ENCODE measurements at places on chromosomes 1 and 21.

GRCh38 chr21:31974454-31974985 lies 101.7 kb downstream of the HUNK start:
- DNase-seq = no peak
- H3K27me3 ChIP-seq = peaks cover 6% of the 10 kb centered on the region
- peaks cover 15% of the 10 kb centered on the region for H3K4me1 ChIP-seq
- no peaks in the 10 kb centered on the region for H3K36me3 ChIP-seq
- peak overlapping the region; percentile 55 for H3K4me3 ChIP-seq

DNA sequence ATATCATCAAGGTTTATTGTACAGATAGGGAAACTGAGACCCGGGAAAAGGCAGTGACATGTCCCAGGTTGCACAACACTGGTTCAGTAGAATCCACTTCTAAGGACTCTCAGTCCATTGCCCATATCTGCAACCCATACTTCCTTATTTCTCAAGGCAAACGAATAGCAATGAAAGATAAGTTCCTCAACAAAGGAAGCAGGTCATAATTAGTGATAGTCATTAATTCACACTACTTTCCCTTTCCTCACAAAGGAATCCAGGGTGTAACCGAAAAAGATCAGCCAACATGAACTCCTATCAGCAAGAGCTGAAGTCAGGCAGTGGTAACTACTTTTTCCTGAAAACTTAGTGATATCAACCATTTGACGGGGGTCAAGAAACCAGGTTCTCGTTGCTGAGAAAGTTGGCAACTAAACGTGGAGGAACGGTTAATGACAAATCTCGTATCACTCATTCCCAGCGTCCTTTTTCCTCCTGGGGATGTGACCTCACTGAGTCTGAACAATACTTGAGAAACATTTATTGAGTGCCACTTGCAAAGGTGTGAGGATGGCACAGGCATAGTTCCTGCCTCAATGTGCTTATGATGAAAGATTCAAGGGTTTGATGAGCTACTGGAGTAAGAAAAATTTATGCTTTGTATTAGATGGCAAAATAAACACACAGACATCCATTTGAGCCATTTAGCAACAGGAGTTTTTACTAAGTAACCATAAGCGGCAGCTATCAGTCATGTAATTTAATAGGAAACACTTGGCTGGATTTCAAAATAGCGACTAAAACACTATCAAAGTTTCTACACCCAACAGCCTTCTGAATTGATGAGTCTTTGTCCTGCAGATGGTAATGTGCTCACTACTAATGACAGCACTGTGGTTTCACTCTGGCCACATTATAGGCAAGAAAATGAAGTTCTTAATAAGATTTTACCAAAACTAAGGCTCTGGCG lies 82.3 kb downstream of the PLPP3 start:
- no peaks in the 10 kb centered on the region for H3K36me3 ChIP-seq
- H3K27ac ChIP-seq = no peak overlapping the region
- H3K4me1 ChIP-seq = no peaks in the 10 kb centered on the region
- DNase-seq = no peak

DNA sequence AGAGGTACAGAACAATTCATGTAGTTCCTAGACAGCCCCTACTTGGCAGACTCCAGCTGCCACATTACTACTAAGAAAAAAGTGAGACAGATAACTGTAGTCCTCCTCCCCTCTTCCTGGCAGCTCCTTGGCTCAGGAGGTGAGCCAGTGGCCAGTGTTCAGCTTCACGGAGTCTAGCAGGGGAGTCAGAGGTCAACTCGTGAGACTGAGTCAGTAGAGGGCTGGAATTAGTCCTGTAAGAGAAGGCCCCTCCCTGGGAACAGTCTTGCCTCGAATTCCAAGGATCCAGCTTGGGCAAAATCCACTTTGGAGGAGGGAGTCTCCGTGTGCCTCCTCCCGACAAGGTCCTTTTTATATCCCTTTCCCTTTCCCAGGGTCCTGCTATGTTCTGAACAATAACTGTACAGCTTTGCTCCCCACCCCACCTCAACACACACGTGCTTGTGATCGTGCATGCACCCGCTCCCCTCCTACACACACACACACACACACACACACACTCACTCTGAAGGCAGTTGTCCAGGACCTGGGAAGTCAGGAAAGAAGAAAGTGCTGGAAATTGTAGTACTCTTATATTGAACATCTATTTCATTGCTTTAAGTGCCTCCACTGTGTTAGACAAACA lies 22.5 kb upstream of the SLC27A3 start:
- H3K4me1 ChIP-seq = peaks cover 7% of the 10 kb centered on the region
- no peak overlapping the region for H3K27ac ChIP-seq
- no peak overlapping the region for H3K4me3 ChIP-seq
- H3K27me3 ChIP-seq = no peaks in the 10 kb centered on the region

DNA sequence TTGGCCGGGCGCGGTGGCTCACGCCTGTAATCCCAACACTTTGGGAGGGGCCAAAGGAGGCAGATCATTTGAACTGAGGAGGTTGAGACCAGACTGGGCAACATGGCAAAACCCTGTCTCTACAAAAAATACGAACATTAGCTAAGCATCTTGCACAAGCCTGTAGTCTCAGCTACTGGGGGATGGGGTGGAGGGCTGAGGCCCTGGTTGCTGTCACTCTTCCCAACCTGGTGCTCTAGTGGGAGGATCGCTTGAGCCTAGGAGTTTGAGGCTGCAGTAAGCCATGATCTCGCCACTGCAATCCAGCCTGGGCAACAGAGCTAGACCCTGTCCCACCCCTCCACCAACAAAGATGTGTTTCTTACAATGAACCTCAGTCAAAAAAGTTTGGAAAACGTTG lies 2.8 kb downstream of the PHGDH start:
- peaks cover 10% of the 10 kb centered on the region for H3K4me1 ChIP-seq
- H3K4me3 ChIP-seq = no peak overlapping the region
- no peaks in the 10 kb centered on the region for H3K36me3 ChIP-seq

- no peaks in the 10 kb centered on the region for H3K27me3 ChIP-seq
- no peak overlapping the region for H3K4me3 ChIP-seq
- H3K36me3 ChIP-seq = no peaks in the 10 kb centered on the region
- no peak overlapping the region for H3K27ac ChIP-seq
These were observed 29.5 kb downstream of the LIN9 start for GRCh38 chr1:226279498-226279897.

DNA sequence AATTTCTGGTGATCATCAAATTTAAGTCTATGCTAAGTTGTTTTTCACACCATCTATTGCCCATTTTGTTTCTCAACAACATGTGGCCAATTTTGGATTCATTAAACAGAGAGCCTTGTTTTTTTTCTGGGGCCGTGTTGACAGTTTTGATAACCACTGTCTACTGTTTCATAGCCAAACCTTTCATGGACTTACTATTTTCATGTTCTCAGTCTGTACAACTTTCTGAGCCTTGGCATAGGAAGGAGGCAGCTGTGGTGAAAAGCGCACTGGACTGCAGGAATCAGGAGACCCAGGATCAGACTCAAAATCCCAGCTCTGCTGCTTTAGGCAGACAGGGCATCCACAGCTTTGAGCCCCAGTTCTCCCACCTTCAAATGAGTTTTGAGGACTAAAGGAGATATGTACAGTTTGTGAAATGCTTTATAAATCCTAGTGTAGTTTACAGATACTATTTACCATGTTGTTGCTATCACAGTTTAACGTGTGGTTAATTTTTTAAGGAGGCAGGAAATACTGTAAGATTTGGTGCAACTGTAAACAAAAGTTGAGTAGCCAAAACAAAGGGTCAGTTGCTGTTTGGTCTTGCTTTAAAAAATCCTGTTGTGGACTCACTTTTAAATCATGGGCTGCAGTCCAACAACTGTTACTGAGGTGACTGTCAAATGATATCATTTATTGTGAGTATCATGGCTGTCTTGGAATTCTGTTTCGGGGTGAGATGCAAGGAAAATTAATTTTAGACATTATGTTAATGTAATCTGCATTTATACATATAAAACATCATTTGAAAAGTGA lies 2.9 kb downstream of the MACO1 start:
- H3K27me3 ChIP-seq = no peaks in the 10 kb centered on the region
- H3K4me3 ChIP-seq = no peak overlapping the region
- no peaks in the 10 kb centered on the region for H3K36me3 ChIP-seq
- H3K4me1 ChIP-seq = peaks cover 48% of the 10 kb centered on the region

DNA sequence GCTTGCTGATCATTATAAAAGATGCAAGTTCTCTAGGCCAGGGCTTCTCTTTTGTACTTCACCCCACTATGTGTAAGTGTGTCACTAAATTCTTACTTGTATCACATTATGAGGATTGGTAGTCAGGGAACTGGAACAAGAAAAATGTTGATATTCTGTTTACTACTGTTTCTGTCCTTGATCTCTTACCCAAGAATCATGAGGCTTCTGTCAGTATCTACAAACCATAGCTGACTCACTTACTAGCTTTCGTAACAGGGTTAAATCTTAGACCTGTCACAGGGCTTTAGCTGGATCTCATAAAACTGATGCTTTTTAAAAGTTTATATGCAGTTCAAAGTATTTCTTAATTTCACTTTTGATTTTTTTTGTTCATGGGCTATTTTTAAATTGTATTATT lies 681.2 kb downstream of the PLPP3 start:
- no peak overlapping the region for H3K4me3 ChIP-seq
- no peaks in the 10 kb centered on the region for H3K27me3 ChIP-seq
- no peak overlapping the region for H3K27ac ChIP-seq
- no peaks in the 10 kb centered on the region for H3K36me3 ChIP-seq

DNA sequence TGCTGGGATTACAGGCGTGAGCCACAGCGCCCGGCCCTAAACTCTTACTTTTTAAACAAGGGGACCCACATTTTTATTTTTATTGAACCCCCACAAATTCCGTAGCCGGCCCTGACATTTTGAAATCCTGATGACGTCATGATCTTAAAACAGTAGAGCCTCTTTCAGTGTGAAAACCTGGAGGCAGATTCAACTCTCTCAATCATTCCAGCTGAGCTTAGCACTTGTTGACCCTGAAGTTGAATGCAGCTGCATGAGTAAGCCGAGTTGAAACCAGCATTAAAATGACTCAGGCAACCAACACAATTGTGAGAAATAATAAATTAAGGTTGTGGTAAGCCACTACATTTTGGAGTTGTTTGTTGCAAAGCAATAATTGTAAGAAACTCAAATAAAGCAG lies 93.9 kb upstream of the ADGRL4 start:
- no peak for DNase-seq
- H3K27ac ChIP-seq = no peak overlapping the region
- H3K4me3 ChIP-seq = no peak overlapping the region
- H3K36me3 ChIP-seq = no peaks in the 10 kb centered on the region

GRCh38 chr1:36652011-36652410 lies 169.3 kb upstream of the CSF3R start:
- DNase-seq = no peak
- no peak overlapping the region for H3K4me3 ChIP-seq
- H3K27me3 ChIP-seq = peaks cover 93% of the 10 kb centered on the region
- H3K27ac ChIP-seq = no peak overlapping the region

- DNase-seq = no peak
- H3K4me3 ChIP-seq = no peak overlapping the region
- H3K4me1 ChIP-seq = no peaks in the 10 kb centered on the region
- no peaks in the 10 kb centered on the region for H3K36me3 ChIP-seq
- H3K27ac ChIP-seq = no peak overlapping the region
- H3K27me3 ChIP-seq = peaks cover 43% of the 10 kb centered on the region
These were observed 6.8 kb downstream of the LMOD1 start for GRCh38 chr1:201939574-201939973.

- H3K27ac ChIP-seq = no peak overlapping the region
- no peaks in the 10 kb centered on the region for H3K27me3 ChIP-seq
- no peak for DNase-seq
- no peaks in the 10 kb centered on the region for H3K36me3 ChIP-seq
These were observed 20.6 kb downstream of the ABCD3 start for GRCh38 chr1:94438692-94439276.

- H3K4me3 ChIP-seq = peak overlapping the region; percentile 78
- H3K4me1 ChIP-seq = peaks cover 37% of the 10 kb centered on the region
- H3K36me3 ChIP-seq = no peaks in the 10 kb centered on the region
These were observed 2.5 kb upstream of the CERS2 start for GRCh38 chr1:150976879-150977694.

GRCh38 chr21:29379517-29380054 lies 80.9 kb downstream of the BACH1 start:
- H3K36me3 ChIP-seq = no peaks in the 10 kb centered on the region
- no peaks in the 10 kb centered on the region for H3K27me3 ChIP-seq
- peaks cover 8% of the 10 kb centered on the region for H3K4me1 ChIP-seq
- no peak overlapping the region for H3K27ac ChIP-seq
- DNase-seq = no peak

- H3K4me1 ChIP-seq = peaks cover 17% of the 10 kb centered on the region
- DNase-seq = peak; percentile 47
- H3K27me3 ChIP-seq = no peaks in the 10 kb centered on the region
- H3K36me3 ChIP-seq = no peaks in the 10 kb centered on the region
- H3K4me3 ChIP-seq = peak within 1 kb of the TSS; percentile 90
These were observed at the start of gene SV2A for GRCh38 chr1:149917571-149918144. Gene SV2A (minus strand): TSS chr1:149917844. CDS start chr1:149913840, 4,004 bp downstream.

DNA sequence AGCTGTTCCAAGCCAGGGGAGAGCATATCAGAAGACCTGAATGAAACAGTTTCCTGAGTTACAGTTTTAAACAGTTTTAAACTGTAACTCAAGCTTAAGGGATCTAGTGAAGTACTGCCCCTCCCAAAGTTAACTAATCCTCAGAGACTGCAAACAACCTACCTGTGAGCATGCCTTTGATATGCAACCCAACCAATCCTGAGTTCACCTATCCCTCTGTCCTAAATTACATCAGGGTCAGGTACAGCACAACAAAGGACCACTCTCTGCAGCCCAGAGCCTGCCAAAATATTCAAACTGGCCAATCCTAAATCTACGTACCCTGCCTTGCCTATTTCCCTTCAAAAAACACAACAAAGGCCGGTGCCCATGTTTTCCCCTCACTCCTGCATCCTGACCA lies 32.8 kb upstream of the RAVER2 start:
- no peak for DNase-seq
- H3K4me1 ChIP-seq = peaks cover 2% of the 10 kb centered on the region

DNA sequence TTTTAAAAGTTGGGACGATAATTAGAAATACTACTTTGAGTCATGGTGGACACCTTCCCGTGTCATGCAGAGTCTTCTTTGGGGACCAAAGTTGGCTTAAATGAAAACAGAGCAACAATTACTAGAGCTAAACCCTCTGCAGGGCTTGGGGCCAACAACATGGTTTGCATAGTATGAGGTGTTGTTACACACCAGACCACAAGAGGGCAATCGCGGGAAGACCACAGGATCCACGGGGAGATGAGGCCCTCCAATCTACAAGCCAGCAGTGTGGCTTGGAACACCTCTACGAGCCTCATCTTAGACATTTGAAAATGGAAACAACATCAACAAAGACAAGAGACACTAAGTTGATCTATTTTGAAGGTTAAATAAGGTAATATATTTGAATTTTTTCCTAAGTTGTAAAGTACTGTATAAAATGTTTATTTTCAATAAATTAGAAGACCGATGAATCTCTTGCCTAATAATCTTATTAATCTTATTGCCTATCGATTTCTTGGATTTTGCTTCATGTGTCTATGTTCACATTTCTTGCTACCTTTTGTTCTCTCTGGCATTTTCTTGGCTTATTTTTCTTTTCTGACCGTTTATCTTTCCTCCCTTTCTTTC lies 8.2 kb upstream of the SMCP start:
- DNase-seq = peak; percentile 13
- H3K27ac ChIP-seq = no peak overlapping the region
- H3K4me1 ChIP-seq = peaks cover 2% of the 10 kb centered on the region
- H3K36me3 ChIP-seq = no peaks in the 10 kb centered on the region
